CD4-positive, alpha-beta T cell treated with Interleukin-2 at 100 ng/mL for 4 hours (primary cell): ENCODE measurements at places on chromosomes 11 and 22.

DNA sequence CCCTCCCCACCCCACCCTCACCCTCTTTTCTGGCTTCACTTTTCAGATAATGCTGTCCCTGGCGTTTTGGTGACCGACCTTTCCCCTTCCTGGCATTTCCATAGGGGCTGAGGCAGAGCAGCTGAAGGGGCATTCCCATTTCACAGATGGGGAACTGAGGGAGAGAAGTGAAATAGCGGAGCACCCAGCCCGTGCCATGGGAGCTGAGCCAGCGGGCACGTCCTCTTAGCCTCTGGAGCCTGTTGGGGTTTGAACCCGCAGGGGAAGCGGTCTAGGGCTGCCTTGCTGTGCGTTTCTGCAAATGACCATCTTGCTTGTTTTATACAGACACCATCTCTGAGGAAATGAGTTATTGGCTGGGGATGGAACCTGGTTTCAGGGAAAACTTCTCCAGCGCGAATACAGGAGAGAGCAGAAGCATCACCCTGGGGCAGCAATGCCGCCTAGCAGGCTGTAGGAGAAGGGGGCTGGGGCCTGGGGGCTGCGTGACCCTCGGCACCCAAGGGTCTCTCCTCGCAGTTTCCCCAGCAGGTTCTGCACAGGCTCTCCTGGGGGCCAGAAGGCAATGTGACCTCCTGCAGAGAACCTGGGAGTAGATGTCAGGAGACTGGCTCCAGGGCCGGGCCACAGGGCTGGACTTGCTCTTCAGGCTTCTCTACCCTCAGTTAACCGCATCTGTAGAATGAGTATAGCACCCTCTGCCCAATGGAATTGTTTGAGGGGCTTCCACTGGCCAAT lies 1.5 kb downstream of the PTPRJ start:
- no peak for DNase-seq

DNA sequence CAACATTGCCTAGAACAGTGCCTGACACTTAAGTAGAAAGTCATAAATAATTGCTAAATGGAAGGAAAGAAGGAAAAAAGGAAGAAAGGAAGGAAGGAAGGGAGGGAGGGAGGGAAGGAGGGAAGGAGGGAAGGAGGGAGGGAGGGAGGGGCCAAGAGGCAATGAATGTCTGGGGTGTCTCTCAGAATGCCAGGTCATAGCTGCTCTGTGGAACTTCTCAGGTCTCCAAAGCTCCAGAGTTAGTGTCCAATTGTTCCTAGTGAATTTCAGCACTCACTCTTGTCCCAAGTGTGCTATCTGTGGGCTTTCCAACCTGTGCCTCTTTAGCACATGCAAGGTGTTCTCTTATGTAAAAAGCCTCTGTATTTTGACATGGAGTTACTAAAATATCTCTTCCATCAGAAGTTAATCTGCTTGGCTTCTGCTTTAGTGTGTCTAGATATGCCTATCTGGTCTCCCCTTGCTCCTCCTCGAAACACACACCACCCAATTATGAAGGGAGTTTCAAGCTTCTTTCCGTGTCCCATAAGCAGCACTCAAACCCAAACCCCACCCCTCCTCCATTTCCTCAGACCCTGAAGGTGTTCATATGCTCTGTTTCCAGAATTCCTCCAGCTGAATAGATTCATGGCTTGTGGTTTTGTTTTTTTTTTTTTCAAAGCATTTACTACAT lies 56.5 kb downstream of the FAM76B start:
- DNase-seq = no peak

GRCh38 chr22:17576470-17576869 lies 13.2 kb downstream of the SLC25A18 start:
- no peak for DNase-seq

DNA sequence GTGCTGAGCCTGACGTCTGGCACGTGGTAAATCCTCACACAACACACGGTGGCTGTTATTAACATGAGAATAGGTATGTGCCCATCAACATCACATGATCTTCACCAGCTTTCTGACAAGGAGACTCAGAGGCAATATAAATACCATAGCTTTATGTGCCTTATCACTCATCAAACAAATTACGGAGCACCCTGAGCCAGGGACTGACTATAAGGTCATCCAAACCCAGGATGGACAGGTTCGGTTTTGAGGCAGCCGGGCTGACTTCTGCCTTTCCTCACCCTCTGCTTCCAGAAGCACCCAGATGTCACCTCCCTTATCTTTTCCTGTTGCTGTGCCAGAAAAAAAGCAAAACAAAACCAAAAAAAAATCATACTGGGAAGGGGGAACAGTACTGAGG lies 5.7 kb upstream of the PLAAT3 start:
- DNase-seq = no peak

DNA sequence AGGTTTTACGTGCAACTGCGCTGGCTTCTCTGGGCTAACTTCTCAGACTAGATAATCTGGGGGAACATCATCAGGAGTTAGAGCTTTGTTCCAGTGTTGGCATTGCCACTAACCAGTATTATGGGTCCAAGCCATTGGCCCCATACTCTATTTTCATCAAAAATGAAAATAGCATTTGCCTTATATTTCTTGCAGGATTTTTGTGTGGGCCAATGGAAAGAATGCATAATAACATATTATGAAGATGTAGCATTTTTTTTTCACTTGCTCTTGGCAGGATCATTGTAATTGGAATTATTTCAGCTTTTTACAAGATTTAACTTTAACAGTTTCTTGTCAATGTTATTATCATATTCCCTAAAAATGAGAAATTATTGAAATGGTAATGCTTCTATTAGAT lies 16.1 kb downstream of the ARHGAP42 start:
- no peak for DNase-seq

GRCh38 chr22:17785185-17786184 lies 11.2 kb upstream of the BID start:
- peak; percentile 75 for DNase-seq

DNA sequence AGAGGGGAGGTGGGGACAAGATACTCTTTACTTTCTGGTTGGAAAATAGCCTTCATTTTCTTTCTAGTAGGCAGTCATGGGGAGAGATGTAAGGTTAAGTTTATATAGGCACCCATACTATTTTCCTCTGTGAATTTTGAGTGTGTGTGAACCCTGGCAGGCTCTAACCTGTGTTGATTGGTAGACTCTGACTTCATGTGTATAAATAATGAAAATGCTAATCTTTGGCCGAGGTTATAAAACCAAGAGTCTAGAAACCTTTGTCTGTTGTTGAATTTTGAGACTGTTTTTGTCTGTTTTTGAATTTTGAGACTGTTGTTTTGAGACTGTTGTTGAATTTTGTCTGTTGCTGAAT lies 14.0 kb downstream of the TRIM44 start:
- no peak for DNase-seq

DNA sequence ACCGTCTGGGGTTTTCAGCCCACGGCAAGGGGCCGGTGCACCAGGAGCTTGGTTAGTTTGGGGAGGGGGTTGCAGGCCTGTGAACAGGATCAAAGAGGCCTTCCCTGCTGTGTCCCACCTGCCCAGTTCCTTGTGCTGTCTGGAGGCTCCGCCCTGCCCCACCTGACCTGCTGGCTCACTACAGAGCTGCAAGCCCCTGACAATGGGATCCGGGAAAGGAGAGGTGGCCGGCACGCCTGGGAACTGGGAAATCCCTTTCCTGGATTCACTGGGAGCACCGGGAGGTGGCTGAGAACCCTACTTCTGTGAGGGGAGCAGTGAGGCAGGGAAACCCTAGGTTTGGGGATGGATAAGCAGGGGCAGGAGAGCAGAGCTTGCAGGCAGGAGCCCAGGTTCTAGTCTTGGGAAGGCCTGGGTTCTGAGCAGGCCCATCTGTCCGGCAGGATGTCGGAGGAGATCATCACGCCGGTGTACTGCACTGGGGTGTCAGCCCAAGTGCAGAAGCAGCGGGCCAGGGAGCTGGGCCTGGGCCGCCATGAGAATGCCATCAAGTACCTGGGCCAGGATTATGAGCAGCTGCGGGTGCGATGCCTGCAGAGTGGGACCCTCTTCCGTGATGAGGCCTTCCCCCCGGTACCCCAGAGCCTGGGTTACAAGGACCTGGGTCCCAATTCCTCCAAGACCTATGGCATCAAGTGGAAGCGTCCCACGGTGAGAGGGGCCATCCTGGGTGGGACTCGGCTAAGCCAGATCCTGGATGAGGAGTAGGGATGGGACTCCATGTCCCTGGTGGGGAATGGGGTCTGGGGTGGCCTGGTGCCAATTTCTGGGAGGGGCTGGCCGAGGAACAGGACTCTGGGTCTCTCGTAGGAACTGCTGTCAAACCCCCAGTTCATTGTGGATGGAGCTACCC lies 786 bp downstream of the CAPN1 start:
- no peak for DNase-seq

DNA sequence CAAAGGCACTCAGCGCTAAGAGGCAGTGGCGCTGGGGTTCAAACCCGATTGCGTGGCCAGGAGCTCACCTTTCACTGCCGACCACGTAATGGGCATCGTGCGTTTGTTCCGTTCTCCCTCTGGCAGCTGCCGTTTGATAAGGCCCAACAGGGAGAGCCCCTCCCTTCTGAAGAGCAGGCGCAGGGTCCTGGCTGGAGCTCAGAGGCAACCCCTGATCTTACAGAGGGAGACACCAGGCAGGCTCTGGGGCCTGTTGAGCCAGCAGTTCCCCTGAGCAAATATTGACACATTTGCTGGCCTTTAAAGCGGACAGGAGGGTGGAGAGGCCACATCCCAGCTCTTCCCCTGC lies 11.7 kb upstream of the C1QTNF6 start:
- DNase-seq = no peak

DNA sequence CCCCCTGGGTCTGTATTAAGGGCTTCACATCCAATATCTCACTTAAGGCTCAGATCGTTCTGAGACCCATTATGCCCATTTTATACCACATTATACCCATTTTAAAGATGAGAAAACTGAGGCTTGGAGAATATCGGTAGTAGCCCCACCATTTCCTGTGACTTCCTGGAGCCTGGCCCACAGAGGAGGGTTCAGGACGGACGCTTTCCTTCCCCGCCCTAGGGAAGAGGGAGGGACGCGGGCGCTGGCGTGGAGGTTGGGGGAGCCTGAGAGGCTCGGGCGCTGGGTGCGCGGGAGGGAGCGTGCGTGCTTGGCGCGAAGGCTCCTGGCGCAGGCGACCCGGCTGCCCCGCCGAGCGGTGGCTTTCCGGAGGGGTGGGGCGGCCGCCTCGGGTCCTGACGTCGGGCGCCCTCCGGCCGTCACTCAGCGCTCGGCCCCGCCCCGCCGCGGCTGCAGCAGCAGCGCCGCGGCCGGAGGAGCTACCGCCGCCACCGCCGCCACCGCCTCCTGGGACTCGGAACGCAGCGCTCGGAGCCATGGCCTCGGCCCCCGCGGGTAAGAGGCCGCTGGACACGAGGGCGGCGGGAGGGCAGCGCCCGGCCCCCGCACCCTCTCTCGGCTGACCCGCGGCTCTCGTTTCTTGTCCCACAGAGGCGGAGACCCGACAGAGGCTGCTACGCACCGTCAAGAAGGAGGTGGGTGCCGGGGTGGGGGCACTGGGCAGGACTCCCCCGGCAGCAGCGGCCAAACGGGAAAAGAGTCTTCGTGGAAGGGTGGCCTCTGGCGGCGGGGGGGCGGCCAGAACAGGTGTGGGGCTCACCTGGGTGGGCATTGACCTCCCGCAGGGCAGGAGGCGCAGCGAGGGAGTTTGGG lies at the start of gene SGSM1:
TSS of gene SGSM1 (plus strand) at position 422 of the 873 bp plus-strand sequence. CDS start at position 537, 115 bp downstream.
- DNase-seq = peak; percentile 63

DNA sequence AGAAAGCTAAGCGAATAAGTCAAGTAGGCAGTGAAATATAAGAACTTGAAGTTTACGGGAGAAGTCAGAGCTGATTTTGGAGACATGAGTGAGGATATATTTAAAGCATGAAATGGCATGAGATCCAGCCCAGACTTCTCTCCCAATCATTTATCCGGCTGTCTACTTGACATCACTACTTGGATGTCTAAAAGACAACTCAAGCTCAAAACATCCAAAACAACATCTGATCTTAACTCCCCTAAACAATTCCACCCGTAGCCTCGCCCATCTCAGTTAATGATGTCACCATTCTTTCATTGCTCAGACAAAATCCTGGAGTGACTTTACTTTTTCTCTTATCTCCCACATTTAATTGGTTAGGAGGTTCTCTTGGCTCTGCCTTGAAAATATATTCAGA lies 44.5 kb downstream of the WEE1 start:
- no peak for DNase-seq

GRCh38 chr11:69600001-69600400 lies 41.0 kb upstream of the CCND1 start:
- DNase-seq = no peak

GRCh38 chr11:3010521-3011275 lies 18.6 kb upstream of the NAP1L4 start:
- DNase-seq = no peak

DNA sequence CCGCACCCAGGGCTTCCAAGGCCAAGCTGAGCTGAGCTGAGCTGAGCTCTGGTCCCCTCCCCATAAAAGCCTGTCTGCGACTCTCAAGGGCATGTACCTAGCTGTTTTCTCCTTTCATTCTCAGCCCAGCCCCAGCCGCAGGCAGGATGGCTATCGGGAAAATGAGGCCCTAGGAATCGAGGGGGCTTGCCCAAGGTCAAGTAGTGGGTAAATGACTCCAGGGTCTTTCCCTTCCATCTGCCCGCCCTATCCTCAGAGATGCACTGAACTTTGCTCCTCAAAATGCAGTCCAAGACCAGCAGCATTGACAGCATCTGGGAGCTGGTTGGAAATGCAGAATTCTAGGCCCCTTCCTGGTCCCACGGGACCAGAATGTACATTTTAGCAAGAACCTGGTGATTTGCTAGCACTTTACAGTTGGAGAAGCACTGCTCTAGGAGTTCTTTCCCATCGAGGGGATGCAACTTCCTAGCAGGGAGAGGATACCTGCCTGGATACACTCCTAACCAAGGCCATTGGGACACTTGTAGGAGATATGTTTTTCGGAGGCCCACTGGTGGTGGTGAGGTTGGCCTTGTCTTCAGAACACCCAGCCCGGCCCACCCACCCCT lies 43.2 kb upstream of the ACCSL start:
- no peak for DNase-seq

DNA sequence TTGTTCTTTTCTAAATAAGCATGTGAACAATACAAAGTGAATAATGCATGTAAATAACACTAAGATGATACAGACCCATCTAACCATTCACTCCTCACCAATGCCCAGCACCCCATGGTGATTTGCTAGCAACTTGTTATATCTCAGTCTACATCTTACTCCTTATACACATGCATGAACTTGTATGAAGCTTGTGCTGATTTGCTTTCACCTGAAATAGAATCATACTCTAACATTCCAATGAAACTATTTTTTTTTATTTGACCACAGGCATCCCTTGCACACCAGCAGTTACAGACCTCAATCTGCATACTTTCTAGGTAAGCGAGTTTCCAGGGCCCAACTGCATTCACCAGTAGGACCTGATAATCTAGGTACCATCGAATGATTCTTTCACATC lies 873.6 kb downstream of the OPCML start:
- no peak for DNase-seq

GRCh38 chr11:129458278-129458677 lies 82.6 kb downstream of the BARX2 start:
- no peak for DNase-seq

DNA sequence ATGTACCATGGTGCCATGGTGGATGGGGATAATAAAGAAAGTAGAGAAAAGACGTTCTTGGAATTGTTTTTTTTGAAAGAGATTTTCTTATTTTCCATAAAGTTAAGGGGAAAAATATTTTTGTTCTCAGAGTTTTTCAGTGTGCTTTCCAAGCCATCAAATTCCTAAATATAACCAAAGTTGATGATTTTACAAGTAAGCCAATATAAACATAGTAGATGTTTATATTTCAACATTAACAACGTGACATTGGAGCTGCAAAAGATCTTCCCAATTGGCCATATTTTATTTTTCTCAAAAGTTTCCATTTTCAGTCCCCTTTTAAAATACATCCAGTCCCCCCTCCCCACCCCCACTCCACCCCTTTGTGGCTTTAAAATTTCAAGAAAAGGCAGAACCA lies 80.9 kb upstream of the PICALM start:
- DNase-seq = no peak
